Bladder microvascular endothelial cell (primary cell): ENCODE measurements at places on chromosomes 2 and 18. TPM values are rescaled to one million over a fixed set of nuclear protein-coding genes. Genes with fewer than 3 reads are reported as not detected.

The RAB27B gene
- total RNA-seq, result under 0.01 TPM in 1 of 2 replicates, not detected in the other

The POTEC gene
- total RNA-seq, result not detected in 2 replicates

The TSGA10 gene
- total RNA-seq, result 1.3 and 2.6 TPM in 2 replicates

The SLC23A3 gene
- total RNA-seq, result 0.81 and 4.5 TPM in 2 replicates

The ESPNL gene
- not detected in 2 replicates for total RNA-seq

The CHRND gene
- total RNA-seq, result not detected in 2 replicates

The NR4A2 gene
- total RNA-seq, result under 0.01 and 0.13 TPM in 2 replicates

The CHCHD5 gene
- 5.6 and 9.2 TPM in 2 replicates for total RNA-seq

The LDLRAD4 gene
- total RNA-seq, result 5.8 and 24.7 TPM in 2 replicates

The LYPD6 gene
- total RNA-seq, result 1.5 and 15.9 TPM in 2 replicates

The DRC1 gene
- total RNA-seq, result 0.13 and 0.65 TPM in 2 replicates

The FZD7 gene
- total RNA-seq, result 0.16 and 0.25 TPM in 2 replicates

The ASPRV1 gene
- total RNA-seq, result 0.16 and 0.25 TPM in 2 replicates

The MROH2A gene
- total RNA-seq, result not detected in 2 replicates

The ABHD3 gene
- 4.4 and 9.4 TPM in 2 replicates for total RNA-seq

The SLC19A3 gene
- not detected in 2 replicates for total RNA-seq

The EVA1A gene
- total RNA-seq, result 74.0 and 127 TPM in 2 replicates

The HAAO gene
- 0.16 TPM in 1 of 2 replicates, not detected in the other for total RNA-seq

The SLC14A1 gene
- total RNA-seq, result 0.13 and 0.32 TPM in 2 replicates

The ASAP2 gene
- 28.7 and 52.2 TPM in 2 replicates for total RNA-seq

The FAM237A gene
- not detected in 2 replicates for total RNA-seq
